ENCODE measurements at places on chromosomes 3 and 15.

DNA sequence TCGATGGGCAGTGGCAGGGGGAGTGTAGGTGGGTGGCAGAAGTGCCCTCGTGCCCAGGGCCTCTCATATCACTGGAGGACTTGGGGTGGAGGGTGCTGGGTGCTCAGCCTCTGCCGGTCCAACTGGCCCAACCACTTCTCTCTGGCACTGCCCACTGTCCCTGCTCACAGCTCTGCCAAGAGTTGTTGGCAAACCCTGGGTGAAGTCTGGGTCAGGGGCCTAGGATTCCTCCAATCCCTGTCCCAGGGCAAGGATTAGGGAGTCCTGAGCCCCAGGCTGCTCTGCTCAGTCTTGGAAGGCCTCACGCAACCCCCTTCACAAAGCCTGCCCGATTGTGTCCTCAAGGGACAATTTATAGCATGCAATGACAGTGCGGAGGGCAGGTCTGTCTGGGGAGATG lies 5.2 kb upstream of the PRKCD start:
- DNase-seq, result no peak

- no peak for DNase-seq
Measured at GRCh38 chr3:2172561-2173171, 74.0 kb downstream of the CNTN4 start.

GRCh38 chr3:38985581-38985980 lies 66.2 kb downstream of the SCN11A start:
- no peak for DNase-seq

DNA sequence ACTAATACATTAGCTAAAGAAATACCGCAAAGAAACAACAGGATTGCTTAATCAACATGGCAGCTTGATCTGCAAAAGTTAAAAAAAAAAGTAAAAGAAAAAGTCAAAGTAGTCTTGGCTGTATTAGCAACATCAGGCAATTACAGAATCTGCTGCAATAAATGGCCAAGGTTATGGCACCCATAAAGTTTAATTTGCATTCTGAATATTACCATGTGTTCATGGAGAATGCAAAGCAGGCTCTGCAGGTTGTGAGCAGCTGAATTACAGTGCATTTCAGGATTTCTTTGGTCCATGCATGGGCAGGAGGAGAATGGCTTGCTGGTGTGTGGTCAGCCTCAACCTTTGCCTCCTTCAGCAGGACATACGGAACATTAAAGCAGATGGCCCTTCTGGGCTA lies 199.1 kb upstream of the AZI2 start:
- no peak for DNase-seq

DNA sequence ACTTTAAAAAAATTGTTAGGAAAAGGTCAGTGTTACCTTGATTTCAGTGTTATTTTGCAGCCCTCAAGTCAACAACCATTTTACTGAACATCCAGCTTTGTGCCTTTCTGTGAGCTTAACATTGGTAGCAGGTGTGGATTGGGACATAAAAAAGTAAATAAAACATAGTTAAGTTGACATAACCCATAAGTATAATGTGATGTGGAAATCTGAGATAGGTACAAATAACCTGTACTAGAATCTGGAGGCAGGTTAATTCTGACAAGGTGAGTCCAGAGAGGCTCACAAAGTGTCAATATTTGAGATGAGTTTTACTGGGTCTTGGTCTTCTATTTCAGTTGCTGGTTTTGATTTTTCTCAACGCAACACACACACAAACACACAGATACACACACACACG lies 151.3 kb downstream of the LPP start:
- DNase-seq, result no peak

GRCh38 chr3:158085358-158085757 lies 20.9 kb downstream of the SHOX2 start:
- no peak for DNase-seq

- no peak for DNase-seq
Measured at GRCh38 chr3:8482960-8483665, 18.5 kb upstream of the LMCD1 start.

DNA sequence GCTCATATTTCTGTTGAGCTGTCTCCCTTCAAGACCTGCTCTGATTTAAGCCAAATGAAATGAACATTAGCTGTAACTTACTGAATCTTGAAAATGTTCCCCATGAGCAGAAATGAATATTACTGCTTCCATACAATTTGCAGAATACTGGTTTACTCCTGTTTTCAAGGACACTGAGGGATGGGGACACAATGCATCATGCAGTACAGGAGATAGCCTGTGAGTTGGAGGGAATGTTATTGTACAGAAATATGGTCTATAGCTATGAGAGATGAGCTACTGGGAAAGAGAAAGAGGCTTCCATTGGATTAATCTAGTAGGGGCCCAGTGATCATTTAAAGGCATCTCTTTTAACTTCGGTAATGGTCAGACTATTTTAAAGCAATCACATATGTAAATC lies 798.2 kb downstream of the GRM7 start:
- no peak for DNase-seq

DNA sequence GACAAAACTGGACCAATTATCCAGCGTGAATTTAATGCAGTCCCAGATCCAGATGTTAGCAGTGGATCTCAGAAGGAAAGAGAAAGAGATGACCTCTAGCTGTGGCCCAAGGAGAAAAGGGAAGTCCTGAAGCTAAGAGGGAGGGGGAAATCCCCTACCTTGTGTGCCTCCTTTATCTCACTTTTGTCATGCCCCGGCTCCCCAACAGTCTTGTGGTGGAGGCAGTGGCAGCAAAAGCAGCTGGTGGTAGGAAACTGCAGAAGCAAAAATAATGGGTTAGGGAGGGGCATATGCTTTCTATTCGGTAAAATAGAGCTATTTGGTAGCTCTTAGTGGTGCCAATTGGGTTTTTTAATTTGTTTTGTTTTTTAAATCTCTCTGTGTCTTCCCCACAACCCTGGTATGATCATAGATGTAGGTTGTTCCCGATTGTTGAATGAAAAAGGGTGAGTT lies 56.5 kb downstream of the MCTP2 start:
- DNase-seq, result no peak

- DNase-seq, result no peak
Measured at GRCh38 chr3:125072301-125072700, 16.5 kb upstream of the HEG1 start.

- DNase-seq, result no peak
Measured at GRCh38 chr15:59329091-59329490, 43.6 kb downstream of the MYO1E start.

Measured in stimulated activated CD4-positive, alpha-beta T cell treated with anti-CD3 and anti-CD28 coated beads, Interleukin-12 subunit alpha, Interleukin-12 subunit beta, amount 100 ng/mL, for 48 hours (primary cell).